Activated CD4-positive, CD25-positive, alpha-beta regulatory T cell treated with anti-CD3 and anti-CD28 coated beads, Interleukin-2, amount 50 U/mL, for 72 hours (primary cell): ENCODE measurements at places on chromosomes 6 and 20.

GRCh38 chr6:36621371-36621855 is 27.3 kb downstream of the SRSF3 start:
- peak; percentile 1 for DNase-seq

DNA sequence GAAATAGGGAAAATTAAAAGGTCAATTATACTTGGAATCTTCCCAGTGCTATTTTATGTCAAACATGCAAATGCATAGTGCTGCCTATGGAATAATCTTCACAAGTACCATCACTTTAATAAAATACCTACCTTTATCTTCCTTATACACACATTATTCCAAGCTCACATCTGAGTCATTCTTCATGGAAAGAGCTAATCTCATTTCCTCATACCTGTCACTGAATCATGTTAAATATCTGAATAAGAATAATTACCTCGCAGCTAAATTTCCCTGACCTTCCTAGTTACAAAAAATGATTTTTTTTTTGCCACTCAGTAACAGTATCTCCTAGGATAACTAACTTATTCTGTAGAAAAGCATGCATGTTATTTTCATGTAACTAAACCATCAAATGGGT is 661.4 kb upstream of the HS3ST5 start:
- no peak for DNase-seq

DNA sequence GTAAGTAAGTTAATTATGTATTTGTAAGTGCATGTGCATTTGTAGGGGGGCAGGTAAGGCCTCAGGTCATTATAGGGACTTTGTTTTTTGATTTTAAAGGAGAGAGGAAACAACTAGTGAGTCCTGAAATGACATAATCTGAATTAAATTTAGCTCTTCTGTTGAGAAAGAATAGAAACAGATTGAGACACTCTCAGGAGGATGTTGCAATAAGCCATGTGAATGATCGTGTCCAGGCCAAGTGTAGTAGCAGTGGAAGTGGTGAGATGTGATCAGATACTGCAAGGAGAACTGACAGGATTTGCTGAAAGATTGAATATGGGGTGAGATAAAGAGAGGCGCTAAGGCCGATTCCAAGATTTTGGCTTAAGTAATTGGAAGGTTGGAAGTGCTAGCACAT is 2.6 kb upstream of the CENPW start:
- DNase-seq: no peak

GRCh38 chr6:105135056-105135455 is 44.8 kb downstream of the POPDC3 start:
- DNase-seq: no peak

- no peak for DNase-seq
Measured at GRCh38 chr6:105844275-105844883, 241.8 kb upstream of the PRDM1 start.

GRCh38 chr6:151689499-151690201 is 117.8 kb upstream of the ESR1 start:
- DNase-seq: no peak

DNA sequence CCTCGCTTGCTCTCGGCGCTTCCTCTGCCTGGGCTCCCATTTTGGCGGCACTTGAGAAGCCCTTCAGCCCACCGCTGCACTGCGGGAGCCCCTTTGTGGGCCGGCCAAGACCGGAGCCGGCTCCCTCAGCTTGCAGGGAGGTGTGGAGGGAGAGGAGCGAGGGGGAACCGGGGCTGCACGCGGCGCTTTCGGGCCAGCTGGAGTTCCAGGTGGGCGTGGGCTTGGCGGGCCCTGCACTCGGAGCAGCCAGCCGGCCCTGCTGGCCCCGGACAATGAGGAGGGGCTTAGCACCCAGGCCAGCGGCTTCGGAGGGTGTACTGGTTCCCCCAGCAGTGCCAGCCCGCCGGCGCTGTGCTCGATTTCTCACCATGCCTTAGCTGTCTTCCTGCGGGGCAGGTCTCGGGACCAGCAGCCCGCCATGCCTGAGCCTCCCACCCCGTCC is 10.2 kb upstream of the SRPK1 start:
- no peak for DNase-seq

DNA sequence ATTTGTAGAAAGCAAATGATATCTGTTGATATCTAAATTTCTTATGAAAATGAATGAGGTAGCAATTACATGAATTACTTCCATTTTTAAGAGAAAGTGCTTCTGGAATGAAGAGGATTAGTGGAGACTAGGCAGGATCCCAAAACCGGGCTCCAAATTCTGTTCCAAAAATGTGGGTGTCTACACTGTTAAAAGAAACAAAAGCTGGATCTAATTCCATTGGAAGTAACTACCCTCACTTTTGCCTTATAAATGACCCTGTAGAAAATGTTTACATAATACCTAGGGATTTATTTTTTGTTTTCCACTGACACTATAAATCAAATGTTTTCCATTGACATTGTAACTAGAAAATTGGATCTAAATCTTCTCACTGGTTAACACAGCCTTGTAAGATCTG is 454.9 kb upstream of the JARID2 start:
- no peak for DNase-seq

DNA sequence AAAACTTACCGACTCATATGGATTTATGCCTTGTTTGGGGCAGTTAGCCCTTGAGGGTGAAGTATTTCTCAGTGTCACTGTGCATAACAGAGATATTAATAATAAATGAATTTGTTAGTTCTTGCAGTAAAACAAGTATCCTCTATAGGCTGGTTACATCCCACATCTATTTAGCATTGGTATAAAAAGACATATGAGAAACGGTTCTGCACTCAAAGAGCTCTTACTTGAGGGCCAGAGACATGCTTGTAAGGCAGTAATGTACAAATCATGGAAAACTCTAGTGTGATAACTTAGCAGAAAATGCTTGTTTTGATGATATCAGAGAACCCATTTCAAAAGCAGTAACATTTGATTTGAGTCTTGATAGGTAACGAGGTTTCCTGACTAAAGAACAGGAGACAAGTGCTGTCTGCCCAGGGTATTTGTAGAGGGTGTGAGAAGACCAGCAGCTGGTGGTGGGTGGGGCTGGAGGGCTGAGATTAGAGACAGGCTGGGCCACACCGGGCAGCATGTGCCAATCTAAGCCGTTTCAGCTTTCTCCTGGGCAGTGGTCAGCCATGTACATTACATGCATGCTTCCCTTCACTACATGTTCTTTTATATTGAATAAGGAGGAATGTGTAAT is 46.3 kb downstream of the TULP4 start:
- DNase-seq: no peak

- DNase-seq: no peak
Measured at GRCh38 chr6:45806172-45806571, 209.5 kb downstream of the CLIC5 start.

- DNase-seq: no peak
Measured at GRCh38 chr6:162177746-162178145, 549.8 kb downstream of the PRKN start.

- DNase-seq: no peak
Measured at GRCh38 chr6:140546640-140547039, 1172.2 kb upstream of the CITED2 start.

- no peak for DNase-seq
Measured at GRCh38 chr20:8568075-8568474, 436.0 kb downstream of the PLCB1 start.

- DNase-seq: no peak
Measured at GRCh38 chr6:77926198-77926751, 273.4 kb downstream of the MEI4 start.

GRCh38 chr6:97437087-97437486 is 154.1 kb upstream of the MMS22L start:
- DNase-seq: no peak

DNA sequence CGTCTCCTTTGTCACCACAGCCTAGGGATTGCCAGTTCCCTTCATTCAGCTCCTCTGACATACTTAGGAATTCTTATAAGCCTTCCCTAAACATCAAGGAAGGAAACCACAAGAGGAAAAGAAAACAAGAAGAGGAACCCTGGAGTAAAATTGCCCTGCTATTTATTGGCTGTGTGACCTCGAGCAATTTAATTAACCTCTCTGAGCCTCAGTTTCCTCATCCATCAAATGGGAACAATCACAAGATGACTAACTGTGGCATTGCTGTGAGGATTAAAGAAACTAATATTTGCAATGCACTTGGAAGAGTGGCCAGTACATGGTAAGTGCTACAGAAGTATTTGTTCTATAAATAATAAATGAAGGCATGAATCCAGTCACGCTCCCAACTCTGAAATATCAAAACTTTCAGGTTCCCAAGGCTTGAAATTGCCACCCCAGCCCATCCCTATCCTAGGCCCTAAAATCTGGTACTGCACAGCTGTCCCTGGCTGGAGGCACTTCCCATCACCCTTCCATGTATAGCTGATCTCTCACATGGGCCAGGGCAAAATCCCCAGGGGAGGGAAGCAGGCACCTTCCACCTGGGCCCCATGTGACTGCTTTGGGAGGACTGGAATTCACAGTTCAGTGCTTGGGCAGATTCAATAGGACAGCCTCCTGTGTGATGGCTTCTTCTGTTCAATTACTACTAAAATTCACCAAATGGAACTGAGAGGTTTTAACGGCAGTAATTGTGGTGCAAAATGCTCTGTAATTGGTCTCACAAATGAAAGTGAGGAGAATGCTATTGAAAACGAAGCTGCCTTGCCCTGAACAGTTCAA is 78.0 kb upstream of the MAFB start:
- no peak for DNase-seq
